PC-3 (cell line): ENCODE measurements at places on chromosomes 4 and X. TPM values are rescaled to one million over a fixed set of nuclear protein-coding genes. Genes with fewer than 3 reads are reported as not detected.

DNA sequence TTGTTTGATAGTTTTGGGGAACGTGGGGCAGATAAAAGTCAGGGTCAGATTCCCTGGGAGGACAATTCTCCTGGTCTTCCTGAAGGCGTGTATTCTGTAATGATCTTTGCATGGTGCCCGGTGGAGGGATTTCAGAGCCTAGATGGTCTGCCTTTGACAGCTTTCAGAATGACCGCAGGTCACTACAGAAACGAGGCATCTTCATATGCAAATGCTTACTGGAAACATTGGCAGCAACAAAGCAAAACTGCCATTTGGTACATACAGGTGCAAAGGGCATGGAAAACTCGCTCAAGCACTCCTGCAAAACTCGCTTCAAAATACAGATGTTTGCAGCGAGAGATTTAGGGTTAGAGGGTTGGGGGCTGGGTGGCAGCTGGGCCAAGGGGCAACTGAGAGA, 8.8 kb downstream of the C4orf50 start:
- DNase-seq: no peak
- H3K4me1 ChIP-seq: no peaks in the 10 kb centered on the region
- no peak overlapping the region for H3K27ac ChIP-seq
- peaks cover 39% of the 10 kb centered on the region for H3K27me3 ChIP-seq

- H3K4me1 ChIP-seq: peaks cover 11% of the 10 kb centered on the region
- DNase-seq: no peak
- no peaks in the 10 kb centered on the region for H3K36me3 ChIP-seq
- H3K4me3 ChIP-seq: no peak overlapping the region
- no peaks in the 10 kb centered on the region for H3K27me3 ChIP-seq
- no peak overlapping the region for H3K27ac ChIP-seq
Measured at GRCh38 chr4:106240699-106241098, 75.3 kb downstream of the TBCK start.

DNA sequence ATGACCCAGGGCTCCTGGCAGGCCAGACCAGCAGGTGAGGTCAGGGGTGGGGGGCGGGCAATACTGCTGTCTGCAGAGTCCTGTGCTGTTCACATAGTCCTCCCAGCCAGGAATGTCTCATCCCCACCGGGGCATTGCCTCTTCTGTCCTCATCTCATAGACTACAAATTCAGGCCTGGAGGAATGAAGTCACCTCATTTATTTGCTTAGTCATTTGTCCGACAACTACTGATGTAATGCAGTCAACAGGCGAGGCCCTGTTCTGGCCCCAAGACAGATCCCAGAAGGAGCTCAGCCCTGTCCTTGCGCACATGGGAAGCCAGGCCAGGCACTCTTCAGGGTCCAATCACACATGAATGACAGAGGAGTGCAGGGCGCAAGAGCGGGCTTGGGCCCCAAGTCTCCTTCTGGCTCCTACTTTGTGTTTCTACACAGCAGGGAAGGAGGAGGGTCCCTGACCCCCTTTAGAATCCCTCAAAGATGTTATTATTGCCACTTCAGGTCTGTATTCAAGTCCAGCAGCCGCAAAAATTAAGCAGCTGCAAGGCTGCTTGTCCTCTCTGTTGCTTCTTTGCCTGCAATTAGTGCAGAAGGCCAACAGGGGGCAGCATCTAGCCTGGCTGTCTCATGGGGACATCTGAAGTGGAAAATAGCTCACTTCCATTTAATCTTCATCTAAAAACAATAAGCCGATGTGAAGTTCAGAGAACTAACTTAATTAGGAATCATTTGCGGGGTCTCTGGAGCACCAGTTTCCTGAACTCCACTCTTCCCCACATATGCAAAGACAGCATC, 15.2 kb upstream of the HMX1 start:
- H3K4me3 ChIP-seq: no peak overlapping the region
- DNase-seq: peak; percentile 2
- peaks cover 33% of the 10 kb centered on the region for H3K27me3 ChIP-seq
- H3K36me3 ChIP-seq: no peaks in the 10 kb centered on the region
- H3K27ac ChIP-seq: no peak overlapping the region

DNA sequence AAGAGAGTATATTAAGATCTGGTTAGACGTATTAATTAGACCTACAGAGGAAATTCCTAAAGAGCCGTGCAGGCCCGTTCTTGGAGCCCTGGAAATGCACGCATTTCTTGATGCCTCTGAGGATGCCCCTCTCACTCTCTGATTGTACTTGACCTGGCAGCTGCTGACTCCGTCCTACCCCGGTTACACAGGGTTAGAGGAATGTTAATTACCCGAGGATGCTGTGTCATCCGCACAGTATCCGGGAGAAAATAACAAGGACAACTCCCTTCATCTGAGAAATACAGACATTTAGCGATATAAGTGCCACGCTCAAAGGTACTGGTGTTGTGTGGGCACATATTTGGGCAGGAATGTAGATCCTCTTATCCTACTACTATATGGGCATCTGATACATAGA, 404.6 kb upstream of the FAT1 start:
- peak; percentile 40 for DNase-seq
- peak overlapping the region; percentile 70 for H3K27ac ChIP-seq
- H3K27me3 ChIP-seq: no peaks in the 10 kb centered on the region
- H3K36me3 ChIP-seq: no peaks in the 10 kb centered on the region
- no peak overlapping the region for H3K4me3 ChIP-seq
- peaks cover 17% of the 10 kb centered on the region; the same call in 1 of the 2 replicates for H3K4me1 ChIP-seq

DNA sequence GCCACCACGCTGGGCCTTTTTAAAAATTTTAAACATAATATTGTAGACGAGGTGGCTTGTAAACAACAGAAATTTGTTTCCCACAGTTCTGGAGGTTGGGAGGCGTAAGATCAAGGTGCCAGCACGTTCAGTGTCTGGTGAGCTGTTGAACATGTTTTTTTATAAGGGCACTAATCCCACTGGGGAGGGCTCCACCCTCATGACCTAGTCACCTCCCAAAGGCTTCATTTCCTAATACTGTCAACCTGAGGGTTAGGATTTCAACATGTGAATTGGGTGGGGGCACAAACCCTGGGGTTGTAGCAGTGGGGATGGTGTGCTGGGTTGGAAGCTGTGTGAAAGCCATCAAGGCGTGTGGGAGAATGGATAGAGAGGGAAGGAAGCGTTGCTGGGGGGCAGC, 27.6 kb downstream of the TBC1D14 start:
- H3K4me1 ChIP-seq: peaks cover 10% of the 10 kb centered on the region; the same call in 1 of the 2 replicates
- H3K36me3 ChIP-seq: no peaks in the 10 kb centered on the region
- no peak overlapping the region for H3K27ac ChIP-seq
- no peaks in the 10 kb centered on the region for H3K27me3 ChIP-seq

- DNase-seq: peak; percentile 75
- H3K4me1 ChIP-seq: peaks cover 29% of the 10 kb centered on the region
- no peaks in the 10 kb centered on the region for H3K27me3 ChIP-seq
- H3K36me3 ChIP-seq: no peaks in the 10 kb centered on the region
- H3K4me3 ChIP-seq: no peak overlapping the region
Measured at GRCh38 chr4:94540476-94540875, 88.7 kb downstream of the PDLIM5 start.

DNA sequence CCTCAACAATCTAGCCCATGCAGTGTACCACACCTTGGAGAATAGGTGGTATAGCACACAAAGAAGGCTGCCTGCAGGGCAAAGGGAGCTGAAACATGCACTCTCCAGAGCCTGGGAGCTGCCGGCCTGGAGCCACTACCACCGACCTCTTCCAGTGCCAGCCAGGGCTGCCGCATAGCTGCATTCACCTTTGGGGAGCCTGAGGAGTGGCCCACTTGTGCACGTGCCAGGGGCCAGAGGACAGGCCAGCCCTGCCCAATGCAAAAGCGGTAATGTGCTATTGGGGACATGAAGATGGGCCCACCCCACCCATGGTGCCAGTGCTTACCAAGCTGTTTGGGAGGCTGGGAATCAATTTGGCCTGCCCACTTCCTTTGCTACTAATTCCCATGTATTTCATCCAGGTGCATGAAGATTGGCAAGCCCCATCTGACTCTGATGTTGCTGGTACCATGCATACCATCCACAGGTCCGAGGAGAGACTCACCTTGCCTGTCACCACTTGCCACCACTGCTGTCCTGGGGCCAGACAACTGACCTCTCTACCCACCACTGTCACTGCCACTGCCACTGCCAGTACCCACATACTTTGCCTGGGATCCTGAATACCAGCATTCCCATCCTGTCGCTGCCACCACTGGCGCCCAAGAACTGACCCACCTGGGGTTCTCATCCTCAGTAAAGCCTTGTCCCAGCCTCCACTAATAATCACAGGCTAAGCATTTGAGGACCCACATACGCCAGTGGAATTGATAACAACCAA, 506.9 kb downstream of the MAGEB5 start:
- H3K4me1 ChIP-seq: no peaks in the 10 kb centered on the region
- H3K27ac ChIP-seq: no peak overlapping the region
- no peaks in the 10 kb centered on the region for H3K36me3 ChIP-seq
- H3K4me3 ChIP-seq: no peak overlapping the region

GRCh38 chr4:106627051-106627450, 258.5 kb upstream of the GIMD1 start:
- H3K27me3 ChIP-seq: no peaks in the 10 kb centered on the region
- DNase-seq: no peak
- no peak overlapping the region for H3K27ac ChIP-seq
- no peaks in the 10 kb centered on the region for H3K36me3 ChIP-seq

DNA sequence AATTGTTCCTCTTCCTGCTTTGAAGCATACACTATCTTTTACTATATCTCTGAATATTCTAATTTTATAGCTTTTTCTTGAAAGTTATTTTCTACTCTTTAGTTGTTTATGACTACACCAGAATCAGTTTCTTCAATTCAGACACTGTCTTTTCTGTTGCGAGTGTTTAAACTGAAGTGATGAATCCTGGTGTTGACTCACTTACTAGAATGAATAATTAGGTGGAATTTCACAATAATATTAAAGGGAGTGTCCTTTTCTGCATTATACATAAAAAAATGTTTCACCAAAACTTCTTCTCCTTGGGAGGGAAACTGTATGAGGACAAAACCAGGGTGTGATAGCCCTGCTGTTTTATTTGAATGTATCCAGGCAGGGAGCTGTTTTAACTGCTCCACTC, 1383.1 kb downstream of the C4orf33 start:
- H3K27me3 ChIP-seq: no peaks in the 10 kb centered on the region
- H3K4me3 ChIP-seq: no peak overlapping the region
- H3K36me3 ChIP-seq: no peaks in the 10 kb centered on the region
- no peak overlapping the region for H3K27ac ChIP-seq
- DNase-seq: peak; percentile 1

DNA sequence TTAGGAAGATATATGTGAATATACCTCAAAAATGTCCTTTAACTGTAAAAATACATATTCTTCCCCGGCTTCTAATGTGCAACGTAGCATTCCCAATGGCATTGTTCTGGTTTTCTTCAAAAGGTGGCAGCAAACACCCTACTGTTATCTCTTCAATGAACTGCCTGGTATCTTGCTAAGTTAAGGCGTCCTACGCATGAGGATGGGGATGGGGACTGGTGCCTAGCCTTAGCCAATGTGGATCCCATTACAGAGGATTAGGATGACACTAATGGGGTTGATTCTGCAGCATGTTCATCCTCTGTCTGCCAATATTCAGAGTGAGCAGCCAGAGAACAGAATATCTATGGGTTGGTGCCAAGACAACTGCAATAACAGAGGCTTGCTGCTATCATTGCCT, 334.9 kb upstream of the ADGRL3 start:
- no peak overlapping the region for H3K27ac ChIP-seq
- DNase-seq: peak; percentile 53
- no peaks in the 10 kb centered on the region for H3K27me3 ChIP-seq
- H3K36me3 ChIP-seq: no peaks in the 10 kb centered on the region
- peaks cover 10% of the 10 kb centered on the region for H3K4me1 ChIP-seq
- H3K4me3 ChIP-seq: no peak overlapping the region

DNA sequence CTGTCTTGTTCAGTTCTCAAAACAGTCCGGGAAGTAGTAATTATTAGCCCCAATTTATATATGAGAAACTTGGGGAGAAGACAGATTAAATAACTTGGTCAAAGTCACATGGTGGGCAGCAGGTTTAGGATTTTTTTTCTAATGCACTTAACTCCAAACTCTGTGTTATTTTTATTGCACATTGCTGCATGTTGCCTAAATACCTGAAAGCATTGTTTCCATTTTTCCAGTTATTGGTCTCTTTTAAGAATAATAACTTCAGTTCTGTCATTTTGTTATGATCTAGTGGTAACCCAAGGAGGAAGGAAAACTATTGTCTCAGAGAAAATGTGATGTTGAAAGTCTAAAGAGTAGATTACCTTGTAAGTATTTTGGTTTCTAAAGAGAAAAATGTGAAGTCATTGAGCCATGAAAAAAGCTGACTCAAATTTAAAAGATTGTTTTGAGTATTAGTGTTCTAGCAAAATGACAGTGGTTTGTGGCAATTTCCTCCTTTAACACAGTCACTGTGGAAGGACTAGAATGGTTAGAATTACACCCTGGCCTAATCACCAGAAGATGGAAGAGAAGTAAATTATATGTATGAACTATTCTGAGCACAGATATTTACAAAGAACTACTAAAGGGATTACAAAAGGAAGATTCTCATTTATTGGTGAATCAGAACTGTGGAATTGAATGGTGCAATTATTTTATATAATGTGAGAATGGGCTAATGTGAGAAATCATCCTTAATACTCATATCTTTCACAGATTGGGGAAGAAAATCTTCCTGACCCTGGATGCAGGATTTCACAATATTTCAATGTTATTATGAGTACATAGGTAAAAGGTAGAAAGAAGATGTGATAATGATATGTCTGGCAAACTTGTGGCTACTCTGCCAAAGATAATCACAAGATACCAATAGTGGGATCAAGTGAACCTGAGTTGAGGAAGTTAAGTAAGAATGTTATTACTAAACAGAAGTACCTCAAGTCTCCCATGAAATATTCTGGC, 21.7 kb upstream of the CXCL8 start:
- H3K27ac ChIP-seq: peak overlapping the region; percentile 97
- no peak overlapping the region for H3K4me3 ChIP-seq
- peaks cover 73% of the 10 kb centered on the region for H3K4me1 ChIP-seq
- no peaks in the 10 kb centered on the region for H3K27me3 ChIP-seq

DNA sequence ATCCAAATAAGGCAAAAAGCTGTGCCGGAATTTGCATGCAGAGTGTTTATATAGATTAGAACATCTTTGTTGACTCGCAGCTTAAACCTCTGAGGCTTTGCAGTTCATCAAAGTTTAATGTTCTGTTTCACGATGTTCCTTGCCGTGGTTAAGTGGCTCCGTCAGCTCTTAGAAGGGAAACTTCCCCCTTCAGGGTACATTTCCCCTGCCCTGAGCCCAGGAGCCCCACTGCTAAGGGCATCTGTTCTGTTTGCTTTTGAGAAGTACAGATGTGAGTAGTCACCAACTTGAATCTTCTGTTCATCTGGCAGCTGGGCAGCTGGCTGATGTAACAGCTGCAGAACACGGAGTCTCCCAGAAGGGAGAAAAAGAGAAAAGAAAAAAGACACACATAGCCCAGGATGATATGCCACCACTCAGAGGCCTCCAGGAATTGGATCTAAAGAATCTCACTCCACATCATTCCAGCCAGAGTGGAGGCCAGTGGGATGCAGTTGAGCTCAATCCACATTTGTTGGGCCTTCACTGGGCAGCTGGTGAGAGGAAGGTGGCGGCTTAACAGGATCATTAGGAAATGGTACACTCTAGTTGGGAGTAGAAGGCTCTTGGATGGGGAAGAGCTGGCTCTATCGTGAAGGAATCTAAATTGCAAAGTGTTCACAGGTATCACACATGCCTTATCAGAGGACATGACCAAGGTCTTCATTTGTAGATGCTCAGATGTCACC, 178.7 kb upstream of the RBPJ start:
- H3K27ac ChIP-seq: no peak overlapping the region
- DNase-seq: no peak
- H3K36me3 ChIP-seq: no peaks in the 10 kb centered on the region

The GIMD1 gene
- total RNA-seq: 0.22 TPM in 1 of 2 replicates, not detected in the other

The TEX11 gene
- not detected in 2 replicates for total RNA-seq

The PHEX gene
- 0.62 and 1.0 TPM in 2 replicates for total RNA-seq

The ACOX3 gene
- 12.2 and 13.0 TPM in 2 replicates for total RNA-seq

The TBC1D19 gene
- total RNA-seq: 4.0 and 4.5 TPM in 2 replicates

The ZNF280C gene
- total RNA-seq: 4.6 and 5.2 TPM in 2 replicates

The DNAAF6 gene
- not detected in 2 replicates for total RNA-seq
